Activated naive CD8-positive, alpha-beta T cell treated with anti-CD3 and anti-CD28 coated beads for 36 hours (primary cell): ENCODE measurements at places on chromosomes 2 and 18. TPM values are rescaled to one million over a fixed set of nuclear protein-coding genes. Genes with fewer than 3 reads are reported as not detected.

DNA sequence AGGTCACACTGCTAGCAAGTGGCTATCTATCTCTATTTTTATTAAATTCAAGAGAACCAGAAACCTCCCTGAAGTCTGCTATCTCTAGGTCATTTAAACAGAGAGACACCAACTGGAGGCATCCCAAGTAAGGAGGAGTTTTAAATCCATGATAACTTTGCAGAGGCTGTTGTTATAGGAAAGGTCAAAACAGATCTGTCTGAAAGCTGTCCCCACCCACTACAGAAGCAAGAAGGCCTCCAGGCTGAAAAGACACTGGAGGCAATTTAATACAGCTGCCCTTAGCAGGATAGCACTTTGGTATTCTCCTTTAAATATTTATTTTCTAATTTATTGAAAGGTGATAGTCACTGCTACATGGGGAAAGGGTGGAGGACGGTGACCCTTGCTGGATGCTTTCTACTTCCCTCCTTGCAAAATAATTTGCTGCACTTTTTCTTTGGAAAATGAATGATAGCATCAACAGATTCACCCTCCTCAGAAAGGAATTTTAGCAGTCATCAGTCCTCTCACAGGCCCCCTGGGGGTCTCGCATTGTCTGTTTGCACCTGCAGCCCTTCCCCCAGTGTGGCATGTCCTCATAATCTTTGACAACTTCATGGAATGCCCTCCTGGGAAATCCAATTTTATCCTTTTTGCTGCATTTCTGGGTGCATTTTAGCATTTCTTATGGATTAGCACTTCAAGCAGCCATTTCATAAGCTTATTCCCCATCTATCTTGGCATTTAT is 429.5 kb upstream of the TNP1 start:
- DNase-seq: no peak

DNA sequence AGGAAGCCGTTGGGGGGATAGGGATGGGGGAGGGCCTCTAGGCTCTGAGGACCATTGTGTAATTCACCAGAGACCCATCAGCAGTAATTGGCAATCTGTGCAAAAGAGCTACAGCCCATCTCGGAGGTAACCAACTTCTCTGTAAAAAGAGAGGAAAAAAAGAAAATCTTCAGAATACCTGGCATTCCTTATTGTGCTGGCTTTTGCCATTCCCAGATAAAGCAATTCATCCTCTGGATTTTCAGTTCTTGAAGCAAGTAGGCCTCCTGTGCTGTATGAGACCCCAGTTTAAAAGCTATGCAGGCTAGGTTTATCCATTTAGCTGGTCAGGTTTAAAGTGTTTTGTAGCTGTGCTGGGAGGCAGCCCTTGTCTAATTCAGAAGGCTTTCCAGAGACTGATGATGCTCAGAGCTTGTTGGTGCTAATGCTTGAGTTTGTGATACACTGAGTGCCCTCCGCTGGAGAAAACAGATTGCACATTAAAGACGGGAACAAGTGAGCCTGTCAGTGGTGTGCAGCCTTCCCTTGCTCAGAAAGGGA is at the start of gene LRRTM4:
TSS of gene LRRTM4 (minus strand) at position 446 of the 540 bp plus-strand sequence.
- no peak for DNase-seq

- no peak for DNase-seq
These were observed 352.4 kb upstream of the PKDCC start for GRCh38 chr2:41695198-41696113.

ZNF521 gene
- not detected for total RNA-seq

GRCh38 chr2:165472922-165473321 is 3.4 kb downstream of the CSRNP3 start:
- no peak for DNase-seq

CCDC68 gene
- total RNA-seq: not detected

- no peak for DNase-seq
These were observed 75.1 kb downstream of the CLHC1 start for GRCh38 chr2:55156984-55157383.

DNA sequence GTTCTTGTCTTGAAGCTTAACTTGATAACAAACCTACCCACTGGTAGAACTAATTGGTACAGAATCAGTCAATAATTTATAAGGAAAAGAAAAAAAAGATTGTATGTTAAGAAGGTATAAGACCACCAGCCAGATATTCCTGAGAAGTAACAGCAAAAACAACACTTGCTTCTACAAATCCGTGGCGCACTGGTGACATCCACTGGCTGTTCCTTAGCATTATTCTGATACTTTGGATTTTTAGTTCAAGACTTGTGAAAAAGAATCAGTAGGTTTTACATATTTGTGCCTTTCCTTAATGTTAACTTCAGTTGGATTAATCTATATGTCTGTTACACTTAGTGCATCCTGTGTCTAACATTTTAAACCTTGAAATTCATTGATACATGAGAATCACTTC is 141.8 kb downstream of the GRB14 start:
- no peak for DNase-seq

SAG gene
- not detected for total RNA-seq

DNA sequence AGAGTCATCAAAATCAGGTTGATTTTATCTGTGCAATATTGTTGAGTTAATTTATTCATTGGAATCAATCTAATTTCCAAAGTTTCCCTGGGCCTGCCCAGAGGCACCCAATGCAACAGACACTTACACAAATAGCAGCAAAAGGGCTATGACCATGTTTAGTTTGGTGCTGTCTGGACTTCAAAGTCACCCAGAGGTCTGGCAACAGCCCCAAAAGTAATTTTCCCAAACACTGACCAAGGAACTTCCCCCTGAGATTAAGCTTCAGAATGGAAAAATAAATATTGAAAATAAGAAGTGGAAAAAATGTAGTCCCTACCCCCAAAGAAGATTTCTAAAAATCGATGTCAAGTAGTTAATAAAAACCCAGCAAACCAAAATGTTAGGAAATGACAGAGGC is 70.9 kb upstream of the RNF152 start:
- DNase-seq: no peak

- DNase-seq: no peak
These were observed 19.9 kb upstream of the SLC9A2 start for GRCh38 chr2:102599486-102599885.

GRCh38 chr2:228703152-228703551 is 521.7 kb upstream of the SPHKAP start:
- DNase-seq: no peak

DNA sequence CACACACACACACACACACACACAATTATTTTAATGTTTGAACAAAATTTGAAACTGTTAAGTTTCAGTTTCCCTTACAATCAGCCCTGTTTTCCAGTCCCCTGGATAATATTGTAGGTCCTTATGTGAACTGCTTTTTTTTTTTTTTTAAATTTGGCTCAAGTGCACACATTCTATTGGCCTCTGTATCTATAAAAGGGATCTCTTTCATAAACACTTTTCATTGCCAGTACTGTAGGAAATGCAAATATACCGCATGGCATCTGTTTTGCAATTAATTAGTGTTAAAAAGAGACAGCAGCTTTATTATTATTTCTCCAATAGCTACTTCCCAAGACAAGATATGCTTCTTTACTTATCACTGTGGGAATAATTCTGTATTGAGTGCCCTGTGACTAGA is 738.7 kb downstream of the EPHA4 start:
- no peak for DNase-seq

LYPD6 gene
- not detected for total RNA-seq

DNA sequence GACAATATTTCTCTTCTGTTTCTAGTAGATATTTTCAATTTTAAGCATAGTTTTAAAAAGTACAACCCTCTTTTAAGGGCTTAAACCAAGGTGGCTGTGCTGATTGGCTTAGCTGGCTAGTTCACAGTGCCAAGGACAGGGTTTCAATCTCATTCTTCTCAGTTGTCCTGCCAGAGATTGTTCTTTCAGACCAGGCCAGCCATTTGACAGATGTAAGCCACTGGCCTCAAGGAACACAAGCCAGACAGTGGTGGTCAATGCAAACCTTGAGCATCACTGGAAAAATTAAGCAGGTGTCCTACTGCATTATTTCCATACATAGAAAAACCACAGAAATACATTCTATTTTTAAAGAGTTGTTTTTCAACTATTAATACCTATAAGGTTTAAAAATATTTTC is 5.9 kb downstream of the RNF103 start:
- DNase-seq: no peak

IGFBP2 gene
- 38.2 TPM for total RNA-seq

ARHGAP28 gene
- total RNA-seq: not detected

MYL12B gene
- total RNA-seq: 234 TPM

GRCh38 chr2:100011272-100011731 is 131.1 kb downstream of the AFF3 start:
- no peak for DNase-seq

GRCh38 chr2:215379948-215380347 is 55.9 kb downstream of the FN1 start:
- no peak for DNase-seq

GRCh38 chr2:226702376-226702775 is 97.2 kb downstream of the IRS1 start:
- no peak for DNase-seq

RUFY4 gene
- 2.0 TPM for total RNA-seq

DNA sequence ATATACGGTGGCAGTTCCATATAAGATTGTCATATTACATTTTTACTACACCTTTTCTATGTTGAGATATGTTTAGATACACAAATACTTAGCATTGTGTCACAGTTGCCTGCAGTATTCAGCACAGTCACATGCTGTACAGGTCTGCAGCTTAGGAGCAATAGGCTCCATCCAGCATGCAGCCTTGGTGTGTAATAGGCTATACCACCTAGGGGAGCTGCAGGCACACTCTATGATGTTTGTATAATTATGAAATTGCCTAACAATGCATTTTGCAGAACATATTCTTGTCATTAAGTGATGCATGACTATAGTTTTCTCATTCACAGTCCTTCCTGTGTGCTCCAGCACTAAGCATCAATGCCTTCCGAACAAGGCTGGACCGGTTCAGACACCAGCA is 133.4 kb downstream of the NDUFA10 start:
- no peak for DNase-seq

MARCHF4 gene
- not detected for total RNA-seq

ASXL3 gene
- total RNA-seq: not detected

DNA sequence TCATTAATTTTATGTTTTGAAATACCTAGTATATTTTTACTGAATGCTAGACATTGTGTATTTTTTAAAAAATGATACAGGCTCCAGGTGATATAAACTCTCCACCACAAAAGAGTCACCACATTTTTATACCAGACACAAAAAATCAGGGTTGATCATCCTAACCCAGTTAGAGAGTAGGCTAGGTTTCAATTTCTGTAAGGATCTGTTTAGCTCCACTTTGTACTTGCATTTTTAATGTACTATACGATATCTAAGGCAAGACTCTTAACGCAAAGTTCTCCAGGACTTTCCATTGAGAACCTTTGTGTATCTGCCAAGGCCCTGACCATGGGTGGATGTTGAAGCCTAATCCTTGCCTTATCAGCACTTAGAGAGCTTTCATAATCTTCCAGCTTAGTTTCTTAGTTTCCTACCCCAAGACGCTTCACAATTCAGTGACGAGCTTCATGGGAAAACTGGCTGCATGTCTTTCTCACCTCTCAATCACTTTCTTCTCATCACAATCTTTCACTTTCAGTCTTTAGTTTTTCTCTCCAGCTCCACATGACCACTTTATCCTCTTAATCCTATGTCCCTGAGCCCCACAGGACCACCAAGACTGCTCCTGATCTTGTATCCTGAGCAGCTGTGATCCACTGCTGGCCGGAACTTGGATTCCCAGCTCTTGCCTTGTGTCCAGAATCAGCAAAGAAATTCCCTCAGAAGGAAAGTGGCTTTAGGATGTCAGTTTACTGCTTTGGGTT is 635.8 kb downstream of the RNF144A start:
- no peak for DNase-seq

DNA sequence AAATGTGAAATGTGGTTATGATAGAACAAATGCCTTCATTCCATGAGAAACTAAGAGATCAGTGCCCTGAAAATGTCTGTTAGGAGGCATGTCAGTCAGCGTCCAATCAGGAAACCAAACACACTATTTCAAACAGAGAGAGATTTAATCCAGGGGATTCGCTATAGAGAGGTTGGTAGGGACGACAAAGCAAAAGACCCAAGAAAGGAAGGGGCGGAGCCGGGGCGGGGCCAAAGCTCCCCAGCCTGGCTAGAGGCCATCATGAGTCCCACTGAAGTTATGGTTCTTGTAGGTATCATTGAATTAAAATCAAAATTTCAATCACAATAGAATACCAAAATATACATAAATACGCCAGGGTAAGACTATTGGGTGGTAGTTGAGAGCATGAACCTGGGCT is 32.9 kb upstream of the RNF149 start:
- DNase-seq: no peak

GRCh38 chr18:61635901-61636528 is 256.8 kb downstream of the RNF152 start:
- peak; percentile 19 for DNase-seq

GRCh38 chr2:216829533-216829932 is 30.3 kb downstream of the TNP1 start:
- no peak for DNase-seq

CXCR4 gene
- 57.7 TPM for total RNA-seq

DNA sequence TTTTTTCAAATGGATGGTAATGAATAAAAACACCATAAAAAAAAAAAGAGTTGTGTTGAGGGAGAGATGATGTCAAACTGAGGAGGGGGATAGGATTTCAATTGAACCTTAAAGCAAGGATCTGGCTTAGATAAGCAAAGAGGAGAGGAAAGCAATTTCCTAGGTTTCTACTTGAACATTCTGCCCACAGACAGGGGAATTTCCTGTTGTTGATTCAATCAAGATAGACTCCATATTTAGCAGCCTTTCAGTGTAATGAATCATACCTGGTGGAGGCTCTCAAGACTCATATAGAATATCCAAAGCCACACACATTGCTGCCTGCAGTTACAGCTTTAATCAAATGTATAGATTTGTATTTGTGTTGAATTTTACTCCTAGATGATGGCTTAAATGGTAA is 294.4 kb upstream of the PIK3C3 start:
- no peak for DNase-seq

NEU2 gene
- not detected for total RNA-seq

GRCh38 chr2:20108655-20109396 is 57.4 kb upstream of the LAPTM4A start:
- no peak for DNase-seq

DNA sequence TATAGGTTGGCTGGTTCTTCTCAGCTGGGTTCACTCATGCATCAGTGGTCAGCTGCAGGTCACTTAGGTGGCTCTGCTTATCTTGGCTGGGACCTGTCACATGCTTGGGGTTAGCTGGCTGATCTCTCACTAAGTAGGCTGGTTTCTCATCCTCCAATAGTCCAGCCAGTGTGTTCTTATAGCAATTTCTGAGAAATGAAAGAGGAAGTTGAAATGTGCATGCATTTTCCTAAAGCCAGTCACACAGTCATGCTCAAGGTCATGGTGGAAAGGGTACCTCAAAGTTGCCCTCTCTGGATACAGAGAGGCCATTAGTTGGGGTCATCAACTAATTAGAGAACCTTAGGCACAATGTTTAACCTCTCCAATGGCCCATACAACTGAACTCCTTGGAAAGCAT is 64.4 kb downstream of the KLHL29 start:
- DNase-seq: no peak

C1QL2 gene
- not detected for total RNA-seq

GRCh38 chr18:12939162-12939561 is 8.6 kb upstream of the SEH1L start:
- DNase-seq: no peak

DNA sequence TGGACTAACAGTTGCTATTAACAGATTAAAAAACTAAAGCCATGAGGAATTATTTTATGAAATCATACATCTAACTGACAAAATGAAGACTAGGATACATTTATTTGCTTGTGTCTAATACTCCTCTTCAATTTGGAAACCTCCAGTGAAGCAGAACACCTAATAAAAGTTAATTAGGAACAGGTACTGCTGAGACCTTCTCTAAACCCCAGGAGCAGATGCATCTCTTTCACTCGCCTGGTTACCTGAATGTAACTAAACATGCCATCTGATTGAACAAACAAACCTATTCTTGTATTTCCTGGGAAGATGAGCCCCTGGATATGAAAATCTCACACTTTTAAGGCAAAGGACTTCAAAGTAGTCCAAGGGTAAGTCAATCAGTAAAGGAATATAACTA is 898.2 kb downstream of the NRXN1 start:
- DNase-seq: no peak
